Activated T-helper 2 cell treated with anti-CD3 and anti-CD28 coated beads, Interferon-gamma antibody, Interleukin-2, Interleukin-4, amounts not matched to agents 10 μg/mL and 5 μg/mL and 100 μg/mL, durations not matched to agents 14 hours and 24 hours and 36 hours (primary cell): ENCODE measurements at places on chromosomes 2 and 18. TPM values are rescaled to one million over a fixed set of nuclear protein-coding genes. Genes with fewer than 3 reads are reported as not detected.

BCL11A gene
- total RNA-seq = 0.21 TPM in 2 replicates

PLCD4 gene
- 0.18 and 0.23 TPM in 2 replicates for total RNA-seq

QPCT gene
- total RNA-seq = 0.48 and 0.71 TPM in 2 replicates

SLC4A3 gene
- total RNA-seq = 0.07 and 0.14 TPM in 2 replicates

ABCG8 gene
- 0.23 TPM in 2 replicates for total RNA-seq

GAD1 gene
- total RNA-seq = 41.4 and 42.0 TPM in 2 replicates

DNAH6 gene
- total RNA-seq = 0.09 and 0.14 TPM in 2 replicates

GALR1 gene
- total RNA-seq = not detected in 2 replicates

CCDC93 gene
- 33.8 and 37.0 TPM in 2 replicates for total RNA-seq

SRD5A2 gene
- not detected in 2 replicates for total RNA-seq

STAM2 gene
- 14.3 and 15.9 TPM in 2 replicates for total RNA-seq

SULT1C4 gene
- not detected in 2 replicates for total RNA-seq

PLGLB2 gene
- total RNA-seq = 2.0 and 2.5 TPM in 2 replicates

ZNF397 gene
- total RNA-seq = 14.6 and 18.4 TPM in 2 replicates

ACTG2 gene
- 0.14 and 0.21 TPM in 2 replicates for total RNA-seq

DPY30 gene
- 72.1 and 77.1 TPM in 2 replicates for total RNA-seq

KCMF1 gene
- 82.6 and 86.3 TPM in 2 replicates for total RNA-seq

DTYMK gene
- 95.9 and 98.2 TPM in 2 replicates for total RNA-seq

PSD4 gene
- total RNA-seq = 313 and 319 TPM in 2 replicates

NFATC1 gene
- 95.0 and 99.9 TPM in 2 replicates for total RNA-seq

ADRA2B gene
- total RNA-seq = 0.09 and 0.21 TPM in 2 replicates

IL36RN gene
- not detected in 2 replicates for total RNA-seq

RSAD2 gene
- 2.0 and 2.2 TPM in 2 replicates for total RNA-seq

AFF3 gene
- 1.4 and 1.7 TPM in 2 replicates for total RNA-seq

LDLRAD4 gene
- 30.5 and 32.7 TPM in 2 replicates for total RNA-seq

PRSS56 gene
- total RNA-seq = not detected in 2 replicates

FOXI3 gene
- not detected in 2 replicates for total RNA-seq

PNPT1 gene
- 53.5 and 54.3 TPM in 2 replicates for total RNA-seq

CIB4 gene
- total RNA-seq = not detected in 2 replicates

CACNB4 gene
- 0.23 and 0.39 TPM in 2 replicates for total RNA-seq

STARD6 gene
- total RNA-seq = not detected in 2 replicates

CNTNAP5 gene
- not detected in 2 replicates for total RNA-seq

DTNA gene
- 0.73 TPM in 1 of 2 replicates, not detected in the other for total RNA-seq

BABAM2 gene
- total RNA-seq = 49.0 and 54.5 TPM in 2 replicates

STEAP3 gene
- 0.55 and 0.78 TPM in 2 replicates for total RNA-seq

KIDINS220 gene
- total RNA-seq = 24.7 and 26.1 TPM in 2 replicates

BOLL gene
- not detected in 2 replicates for total RNA-seq

DSC1 gene
- total RNA-seq = not detected in 2 replicates

KIF5C gene
- 12.9 and 17.3 TPM in 2 replicates for total RNA-seq

ACADL gene
- total RNA-seq = not detected in 2 replicates

CTLA4 gene
- 166 and 180 TPM in 2 replicates for total RNA-seq

TYMS gene
- 272 and 273 TPM in 2 replicates for total RNA-seq
